ENCODE measurements at places on chromosomes 2 and 18.

DNA sequence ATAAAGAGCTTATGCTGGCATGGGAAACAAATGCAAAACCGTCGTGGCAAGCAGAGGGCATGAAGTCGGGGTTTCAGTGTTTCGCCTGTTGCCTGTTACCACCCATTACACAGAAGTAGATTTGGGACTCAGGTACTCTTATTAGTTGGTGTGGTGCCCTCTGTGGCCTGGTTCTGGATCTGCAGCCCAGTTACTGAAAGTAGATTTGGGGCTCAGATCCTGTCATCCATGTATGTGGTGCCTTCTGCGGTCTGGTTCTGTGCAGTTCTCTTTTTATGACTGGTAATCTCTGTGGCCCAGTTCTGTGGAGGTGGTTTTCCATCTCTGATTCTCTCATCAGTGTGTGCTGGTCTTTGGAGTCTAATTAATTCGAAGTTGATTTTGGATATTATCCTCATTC is 45.2 kb downstream of the ADNP2 start:
- no peak for DNase-seq

- no peak for DNase-seq
Measured at GRCh38 chr2:228140934-228141528, 40.5 kb downstream of the SPHKAP start.

DNA sequence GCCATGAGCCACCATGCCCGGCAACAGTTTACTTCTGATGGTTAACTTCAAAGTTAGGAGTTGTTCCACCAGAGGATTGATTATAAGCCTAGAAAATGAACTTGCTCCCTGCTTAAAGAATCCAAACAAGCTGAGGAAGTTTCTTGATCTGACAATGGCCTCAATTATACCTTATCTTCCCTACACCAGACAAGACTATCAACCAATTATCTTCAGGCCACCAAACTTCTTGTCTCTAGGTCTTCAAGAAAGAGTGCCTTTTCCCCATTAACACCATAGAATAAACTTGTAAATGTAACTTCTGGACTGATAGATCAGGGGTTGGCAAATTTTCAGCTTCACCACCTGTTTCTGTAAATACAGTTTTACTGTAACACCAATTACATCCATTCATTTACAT is 15.0 kb downstream of the ZC3H8 start:
- DNase-seq: no peak

DNA sequence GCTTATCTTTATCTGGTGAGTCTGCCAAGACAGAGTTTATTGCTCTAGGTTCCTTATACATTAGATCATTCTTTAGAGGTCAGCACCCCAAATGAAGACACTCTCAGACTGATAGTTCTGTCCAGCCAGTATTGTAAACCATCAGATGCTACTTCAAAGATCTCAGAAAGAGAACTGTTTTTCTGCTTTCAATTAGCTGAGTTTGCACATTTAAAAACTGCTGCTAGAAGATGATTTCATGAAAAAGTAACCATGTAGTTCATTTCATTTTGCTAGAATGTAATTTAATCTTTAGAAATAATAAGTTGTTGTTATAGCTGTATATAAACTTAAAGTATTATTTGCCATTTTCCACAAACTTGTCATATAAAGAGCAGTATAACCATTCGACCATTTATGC is 344.5 kb upstream of the ATP5MC3 start:
- DNase-seq: no peak

GRCh38 chr2:46814160-46814961 is 101.2 kb downstream of the MCFD2 start:
- DNase-seq: no peak

GRCh38 chr2:24704692-24705091 is 88.5 kb downstream of the PTRHD1 start:
- DNase-seq: no peak
